Liver (tissue), 10 donors: ENCODE measurements at places on chromosomes 6 and 20.

GRCh38 chr6:62707914-62708313, 421.9 kb upstream of the KHDRBS2 start:
- no peak for DNase-seq

DNA sequence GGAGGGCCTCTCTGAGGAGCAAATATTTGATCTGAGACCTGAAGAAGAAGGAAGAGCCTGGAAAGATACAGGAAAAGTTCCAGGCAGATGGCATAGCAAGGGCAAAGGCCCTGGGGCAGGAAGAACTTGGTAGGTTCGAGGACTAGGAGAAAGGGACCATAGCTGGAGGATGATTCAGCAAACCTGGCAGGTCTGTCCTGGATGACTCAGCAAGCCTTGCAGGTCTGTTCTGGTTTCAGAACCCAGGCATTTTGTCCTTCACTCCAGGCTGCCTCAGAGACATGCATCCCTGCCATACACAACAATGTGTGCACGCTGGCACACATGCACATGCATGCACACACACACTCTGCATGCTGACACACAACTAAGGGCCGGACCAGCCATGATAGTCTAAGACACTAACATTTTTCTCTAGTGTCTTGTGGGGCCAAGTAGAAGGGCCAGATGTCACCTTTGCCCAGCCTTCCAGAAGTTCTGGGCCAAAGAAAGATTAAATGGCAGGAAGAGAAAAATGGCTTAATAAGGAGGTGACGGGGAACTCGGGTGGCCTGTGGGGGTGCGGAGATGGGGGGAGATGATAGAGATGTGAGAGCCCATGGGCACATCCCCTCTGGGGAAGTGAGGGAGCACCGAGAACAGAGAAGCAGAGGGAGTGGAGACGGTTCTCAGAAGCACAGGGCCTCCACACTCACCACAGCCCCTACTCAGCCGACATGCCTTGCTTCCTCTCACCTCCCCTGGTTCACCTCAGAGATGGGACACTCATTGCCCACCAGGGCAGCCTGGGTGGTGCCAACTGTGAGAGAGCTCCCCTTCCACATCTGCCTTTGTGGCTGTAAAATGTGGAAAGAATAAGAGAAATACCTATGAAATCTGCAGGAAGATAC, 15.4 kb upstream of the TRIB3 start:
- DNase-seq: no peak

DNA sequence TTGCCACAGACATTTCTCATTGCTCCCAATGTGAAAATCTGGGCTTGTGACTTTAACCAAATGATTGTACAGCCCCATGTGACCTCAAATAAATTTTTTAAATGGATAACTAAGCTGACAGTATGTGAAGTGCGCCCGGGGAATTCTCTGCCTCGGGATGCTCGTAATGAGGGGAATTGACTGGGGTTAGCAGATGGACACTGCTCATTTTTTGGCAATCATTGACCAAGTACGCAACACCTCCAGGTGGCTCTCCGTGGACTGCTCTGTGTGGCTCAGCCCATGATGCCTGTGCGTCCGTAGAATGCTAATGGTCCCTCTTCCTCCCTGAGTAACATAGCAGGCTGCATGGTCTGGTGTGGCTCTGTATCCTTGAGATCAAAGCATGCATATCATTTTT, 42.4 kb downstream of the FARS2 start:
- no peak for DNase-seq

DNA sequence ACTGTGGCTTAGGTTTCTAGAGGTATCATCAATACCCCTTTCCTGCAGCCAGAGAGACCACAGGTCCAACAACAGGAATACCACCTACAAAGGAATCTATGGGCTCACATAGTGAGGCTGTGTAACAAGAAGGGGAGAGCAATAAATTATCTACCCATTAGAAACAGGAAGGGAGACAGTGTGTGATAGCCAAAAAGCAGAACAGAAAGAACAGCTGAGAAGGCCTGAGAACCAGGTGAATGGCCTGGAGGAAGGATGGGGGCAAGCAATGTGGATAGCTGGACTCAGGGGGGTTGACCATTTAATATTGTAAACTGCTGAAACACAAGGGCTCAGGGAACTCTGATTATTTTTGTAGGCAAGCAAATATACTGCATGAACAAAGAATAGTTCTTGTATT, 628.2 kb downstream of the COL12A1 start:
- DNase-seq: no peak

DNA sequence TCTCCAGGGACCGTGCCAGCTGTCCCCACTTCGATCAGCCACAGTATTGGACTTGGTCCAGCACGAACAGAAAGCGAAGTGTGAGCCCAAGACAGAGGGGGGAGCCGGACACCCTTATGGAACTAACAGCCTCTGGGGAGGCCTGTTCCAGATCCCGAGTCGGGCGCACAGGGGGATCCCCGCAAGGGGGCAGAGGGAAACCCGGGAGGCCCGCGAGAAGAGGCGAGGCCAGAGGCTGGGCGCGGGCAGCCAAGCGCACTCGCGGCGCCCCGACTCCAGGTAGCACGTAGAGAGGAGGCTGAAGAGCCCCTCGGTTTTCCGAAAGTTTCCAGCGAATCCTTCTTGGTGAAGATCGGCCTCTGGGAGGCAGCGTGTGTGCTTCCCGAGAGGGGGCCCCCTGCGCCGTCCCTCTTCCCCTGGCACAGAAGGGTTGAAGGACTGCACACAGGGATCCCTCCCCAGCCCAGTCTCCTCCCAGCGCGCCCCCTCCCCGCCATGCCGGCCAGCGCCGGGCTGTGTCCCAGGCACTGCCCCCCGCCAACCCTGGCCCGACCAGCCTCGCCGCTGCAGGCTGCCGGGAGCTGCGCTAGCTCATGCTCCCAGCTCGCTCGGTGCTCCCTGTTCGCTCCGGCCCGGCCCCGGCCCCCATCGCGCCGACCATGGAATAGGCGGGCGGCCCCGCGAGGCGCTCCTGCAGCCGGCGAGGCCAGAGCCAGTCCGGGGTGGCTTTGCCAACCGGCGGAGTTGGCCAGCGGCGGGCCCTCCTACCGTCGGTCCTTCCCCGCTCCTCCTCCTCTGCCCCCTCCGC, 577 bp upstream of the SLC24A3 start:
- DNase-seq: peak; percentile 41

DNA sequence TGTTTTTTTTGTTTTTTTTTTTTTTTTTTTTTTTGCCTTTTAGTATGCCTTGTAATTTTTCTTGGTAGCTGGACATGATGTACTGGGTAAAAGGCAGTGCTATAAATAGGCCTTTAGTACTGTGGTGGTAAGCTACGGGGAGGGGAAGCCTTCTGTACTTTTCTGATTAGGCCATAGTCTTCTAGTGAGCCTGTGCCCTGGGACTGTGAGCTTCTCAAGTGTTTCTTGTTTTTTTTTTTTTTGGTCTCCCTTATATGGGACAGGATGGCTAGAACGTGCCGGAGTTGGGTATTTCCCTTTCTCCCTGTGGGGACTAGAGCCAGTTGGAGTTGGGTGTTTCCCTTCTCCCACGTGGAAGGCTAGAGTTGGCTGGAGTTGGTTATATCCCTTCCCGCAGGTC, 59.4 kb upstream of the PRELID3B start:
- DNase-seq: no peak

- DNase-seq: no peak
Measured at GRCh38 chr6:169934699-169935347, 183.4 kb downstream of the ERMARD start.

GRCh38 chr6:75556240-75556639, 45.4 kb upstream of the SENP6 start:
- no peak for DNase-seq

DNA sequence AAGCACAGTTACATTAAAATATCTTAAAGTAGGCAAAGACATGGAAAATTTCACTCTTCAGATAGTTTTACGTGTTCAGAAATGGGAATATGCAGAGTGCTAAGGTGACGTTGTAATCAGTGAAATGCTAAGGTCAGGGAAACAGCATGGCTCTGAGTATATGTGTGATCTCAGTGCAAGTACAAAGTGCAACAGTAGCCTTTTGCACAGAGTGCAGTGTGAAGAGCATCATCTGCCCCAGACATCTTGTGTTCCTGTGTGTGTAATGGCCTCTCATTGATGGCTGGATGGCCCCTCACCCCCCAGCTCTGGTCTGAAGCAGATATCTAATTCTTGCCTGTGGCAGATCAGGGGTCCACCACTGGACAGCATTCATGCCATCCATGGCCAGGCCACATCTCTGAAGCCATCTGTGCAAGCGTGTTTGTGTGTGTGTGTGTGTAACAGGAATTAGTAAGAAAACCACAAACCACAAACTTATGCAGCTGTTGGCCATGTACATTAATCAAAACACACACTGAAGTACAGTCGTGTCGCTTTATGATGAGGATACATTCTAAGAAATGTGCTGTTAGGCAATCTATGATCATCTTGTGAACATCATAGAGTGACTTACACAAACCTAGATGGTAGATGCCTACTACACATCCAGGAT, 165.1 kb downstream of the RALGAPA2 start:
- no peak for DNase-seq
